ENCODE measurements at places on chromosomes 1 and 21.
A peak's percentile ranks its signal among the peaks of the same experiment; 100 is the strongest.

- no peak for DNase-seq
Measured at GRCh38 chr1:91764471-91765115, 121.4 kb downstream of the TGFBR3 start.

GRCh38 chr1:84749427-84749826 lies 59.2 kb upstream of the SSX2IP start:
- DNase-seq = peak; percentile 17

DNA sequence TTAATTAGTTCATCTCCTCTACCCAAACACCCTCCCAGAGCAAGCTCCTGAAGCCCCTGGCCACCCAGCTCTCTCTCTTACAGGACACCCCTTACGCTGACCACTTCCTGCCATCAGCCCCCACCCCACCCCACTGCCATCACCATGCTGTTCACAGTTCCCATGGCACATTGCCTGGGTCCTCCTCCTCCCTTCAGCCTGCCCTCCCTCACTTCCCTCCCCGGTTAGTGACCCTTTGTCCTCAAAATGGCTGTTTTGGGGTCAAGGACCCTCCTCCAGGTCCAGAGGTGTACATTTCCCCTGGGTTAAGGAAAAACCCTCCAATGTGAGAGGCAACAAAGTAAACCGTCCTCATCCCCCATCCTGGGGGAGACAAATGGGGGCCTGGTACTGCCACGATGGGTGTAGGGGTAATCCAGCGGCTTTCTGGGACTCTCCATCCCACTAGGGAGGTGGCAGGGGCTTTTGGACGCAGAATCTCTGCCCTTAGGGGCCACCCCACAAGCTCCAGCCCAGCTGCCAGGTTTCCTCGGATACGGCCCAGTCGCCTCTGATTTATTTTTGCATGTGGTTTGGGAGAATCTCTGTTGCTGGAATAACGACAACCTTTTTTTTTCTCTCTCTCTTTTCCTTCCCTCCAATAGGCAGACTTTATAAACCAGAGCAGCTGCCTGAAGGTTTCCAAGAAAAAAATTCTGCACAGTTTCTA lies 8.5 kb downstream of the CAMK2N1 start:
- peak; percentile 85 for DNase-seq

GRCh38 chr1:153133743-153134142 lies 16.9 kb downstream of the SPRR2G start:
- no peak for DNase-seq

All from umbilical cord (tissue), 2 donors.